ENCODE measurements at places on chromosomes 5 and 9.

DNA sequence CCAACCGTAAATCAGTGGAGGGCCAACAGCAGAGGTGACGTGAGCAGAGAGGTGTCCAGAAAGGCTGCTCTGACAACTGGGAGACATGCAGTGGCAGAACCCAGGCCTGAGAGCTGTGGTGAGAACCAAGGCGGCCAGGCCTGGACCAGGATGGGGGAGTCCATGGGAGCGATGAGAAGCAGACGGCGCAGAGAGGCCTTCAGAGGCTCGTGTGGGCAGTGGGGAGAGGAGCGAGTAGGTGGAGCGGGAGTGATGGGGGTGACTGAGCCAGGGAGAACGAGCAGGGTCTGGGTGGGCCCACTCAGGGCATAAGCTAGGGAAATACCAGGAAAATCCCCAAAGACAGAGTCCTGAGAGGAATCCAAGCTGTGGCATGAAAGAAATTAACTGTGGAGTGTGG lies 7.9 kb upstream of the IL3 start:
- peak; percentile 8 for DNase-seq

DNA sequence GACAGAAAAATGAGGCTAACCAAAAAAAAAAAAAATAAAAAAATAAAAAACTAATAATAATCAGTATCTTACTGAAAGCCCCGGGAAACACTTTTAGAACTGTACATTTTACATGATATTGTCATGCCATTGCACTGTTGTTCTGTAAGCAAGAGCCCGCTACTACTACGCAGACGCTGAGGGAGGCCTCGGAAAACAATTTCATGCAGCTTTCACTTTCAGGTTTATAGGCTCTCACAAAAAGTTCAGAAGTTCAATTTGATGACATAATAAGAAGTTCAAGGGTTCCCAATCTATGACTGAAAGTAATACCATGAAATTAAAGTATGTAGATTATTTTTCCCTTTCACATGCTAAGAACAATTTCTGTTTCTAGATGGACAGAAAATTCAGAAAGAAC lies 318.3 kb upstream of the ITGA1 start:
- DNase-seq, result no peak

DNA sequence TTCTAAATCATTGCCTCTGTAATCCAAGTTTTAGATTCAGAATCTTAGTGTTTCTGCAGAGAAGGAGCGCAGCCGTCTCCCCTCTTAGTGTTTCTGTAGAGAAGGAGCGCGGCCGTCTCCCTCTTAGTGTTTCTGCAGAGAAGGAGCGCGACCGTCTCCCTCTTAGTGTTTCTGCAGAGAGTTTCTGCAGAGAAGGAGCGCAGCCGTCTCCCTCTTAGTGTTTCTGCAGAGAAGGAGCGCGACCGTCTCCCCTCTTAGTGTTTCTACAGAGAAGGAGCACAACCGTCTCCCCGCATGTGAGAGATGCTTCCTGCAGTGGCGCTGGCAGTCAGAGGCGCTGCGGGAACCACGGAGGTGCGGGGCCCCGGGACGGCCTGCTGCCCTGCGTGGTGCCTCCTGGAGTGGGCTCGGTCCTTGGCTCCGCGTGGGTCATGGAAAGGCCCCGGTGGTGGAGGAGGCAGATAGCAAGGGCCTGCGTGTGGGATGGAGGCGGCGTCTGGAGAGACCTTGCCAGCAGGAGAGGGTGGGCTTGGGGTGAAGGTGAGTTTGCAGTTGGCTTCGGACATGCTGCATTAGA lies 10.9 kb downstream of the CEP72 start:
- no peak for DNase-seq

- no peak for DNase-seq
These were observed 28.6 kb downstream of the RNF44 start for GRCh38 chr5:176508603-176509002.

DNA sequence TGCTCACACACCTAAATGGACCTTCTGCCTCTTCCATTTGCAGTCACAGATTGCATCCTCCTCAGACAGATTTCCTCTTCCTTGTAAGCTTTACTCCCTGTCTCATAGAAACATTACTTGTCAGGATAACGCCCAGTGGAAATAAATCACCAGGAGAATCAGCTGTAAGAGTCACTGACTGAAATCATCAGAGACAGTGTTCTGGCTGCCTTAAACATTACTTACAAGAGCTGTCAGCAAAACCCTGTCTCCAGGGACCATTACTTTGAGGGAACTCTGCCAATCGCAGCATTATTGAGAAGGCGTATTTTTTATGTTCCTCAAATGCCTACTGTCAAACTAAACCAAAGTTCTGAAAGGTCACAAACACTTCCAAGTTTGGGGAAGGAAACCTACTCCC lies 5.9 kb downstream of the DPYSL3 start:
- DNase-seq, result no peak

DNA sequence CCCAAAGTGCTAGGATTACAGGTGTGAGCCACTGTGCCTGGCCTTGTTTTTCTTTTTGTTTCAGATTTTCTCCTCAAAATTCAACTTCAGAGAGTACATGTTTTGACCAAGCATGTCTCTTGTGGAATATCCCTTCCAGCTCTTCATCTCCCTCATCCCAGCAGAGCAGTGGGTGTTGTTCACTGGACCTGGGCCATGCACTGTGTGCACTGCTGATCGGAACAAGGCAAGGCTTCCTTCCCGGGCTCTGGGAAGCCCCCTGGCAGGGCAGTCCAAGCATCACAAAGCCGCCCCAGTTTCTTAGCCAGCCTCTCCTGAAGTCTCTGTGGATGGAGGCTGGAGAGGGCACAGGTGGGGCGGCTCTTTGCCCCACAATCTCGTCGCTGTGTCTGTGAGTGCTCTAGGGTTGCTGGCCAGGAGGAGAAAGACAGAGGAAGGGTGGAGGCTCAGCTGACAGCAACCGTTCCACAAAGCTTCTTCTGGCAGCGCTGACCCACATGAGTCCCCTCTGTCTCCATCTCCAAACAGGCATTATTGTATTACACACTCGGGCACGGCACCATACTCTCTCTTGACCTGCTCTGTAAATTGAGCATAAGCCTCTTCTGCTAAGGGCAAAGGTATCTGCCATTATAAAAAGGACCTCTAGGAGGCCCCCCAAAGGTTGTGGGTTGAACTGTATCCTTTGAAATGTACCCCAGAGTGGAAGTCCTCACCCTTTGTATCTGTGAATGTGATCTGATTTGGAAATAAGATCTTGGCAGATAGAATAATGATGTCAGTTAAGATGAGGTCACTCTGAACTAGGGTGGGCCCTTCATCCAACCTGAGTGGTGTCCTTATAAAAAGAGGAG lies 89.6 kb downstream of the TARS1 start:
- DNase-seq, result peak; percentile 33

GRCh38 chr9:127136880-127137639 lies 14.6 kb upstream of the ANGPTL2 start:
- peak; percentile 12 for DNase-seq

DNA sequence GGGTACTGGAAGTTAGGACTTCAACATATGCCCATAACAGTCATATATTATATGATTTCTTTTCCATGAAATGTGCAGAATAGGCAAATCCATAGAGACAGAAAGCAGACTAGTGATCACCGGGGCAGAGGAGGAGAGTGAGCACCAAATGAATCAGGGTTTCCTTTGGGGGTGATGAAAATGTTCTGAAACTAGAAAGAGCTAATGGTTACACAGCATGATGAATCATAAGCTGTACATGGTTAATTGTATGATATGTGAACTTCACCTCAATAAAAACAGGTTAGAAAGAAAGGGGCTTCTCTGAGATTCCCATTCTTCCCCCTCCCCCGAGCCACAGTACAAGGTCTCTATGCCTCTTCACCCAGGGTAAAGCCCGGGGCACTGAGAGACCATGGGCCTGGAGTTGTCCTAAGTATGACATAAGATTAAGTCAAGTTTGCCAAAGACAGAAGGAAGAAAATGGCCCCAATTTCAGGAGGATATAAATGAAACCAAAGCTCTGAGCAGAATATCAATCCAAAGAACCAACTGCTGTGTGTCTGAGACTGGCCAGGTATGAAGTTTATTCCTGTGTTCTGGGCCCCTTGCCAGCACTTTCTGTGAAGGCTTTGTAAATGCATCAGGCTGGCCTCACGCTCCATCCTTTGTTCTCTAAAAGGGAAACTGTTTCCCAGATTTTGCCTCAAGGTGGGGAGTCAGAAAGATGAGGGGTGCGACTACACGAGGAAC lies 243.8 kb downstream of the CDK5RAP2 start:
- DNase-seq, result no peak

DNA sequence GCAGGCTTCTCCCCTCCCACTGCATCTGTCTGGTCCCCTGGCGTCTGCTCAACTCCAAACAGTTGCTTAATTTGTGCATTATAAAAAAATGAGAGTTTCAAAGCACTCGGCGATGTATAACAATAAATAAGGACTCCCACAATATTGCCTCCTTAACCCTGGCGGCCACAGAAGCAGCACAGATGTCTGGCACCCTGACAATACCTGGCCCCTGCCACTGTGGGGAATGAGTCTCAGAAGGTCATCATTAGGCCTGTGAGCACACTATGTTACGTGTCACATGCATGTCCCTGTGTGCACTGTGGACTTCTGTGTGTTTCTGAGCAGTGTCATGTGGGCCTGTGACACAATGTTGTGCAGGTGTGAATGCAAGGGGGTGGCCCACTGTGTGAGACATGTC lies 236.5 kb downstream of the PBX3 start:
- DNase-seq, result no peak

- no peak for DNase-seq
These were observed 35.1 kb upstream of the FREM1 start for GRCh38 chr9:14945351-14945750.

GRCh38 chr9:8850914-8851313 lies 1051.3 kb upstream of the DMAC1 start:
- no peak for DNase-seq

GRCh38 chr5:126015235-126016181 lies 407.7 kb upstream of the GRAMD2B start:
- DNase-seq, result no peak

DNA sequence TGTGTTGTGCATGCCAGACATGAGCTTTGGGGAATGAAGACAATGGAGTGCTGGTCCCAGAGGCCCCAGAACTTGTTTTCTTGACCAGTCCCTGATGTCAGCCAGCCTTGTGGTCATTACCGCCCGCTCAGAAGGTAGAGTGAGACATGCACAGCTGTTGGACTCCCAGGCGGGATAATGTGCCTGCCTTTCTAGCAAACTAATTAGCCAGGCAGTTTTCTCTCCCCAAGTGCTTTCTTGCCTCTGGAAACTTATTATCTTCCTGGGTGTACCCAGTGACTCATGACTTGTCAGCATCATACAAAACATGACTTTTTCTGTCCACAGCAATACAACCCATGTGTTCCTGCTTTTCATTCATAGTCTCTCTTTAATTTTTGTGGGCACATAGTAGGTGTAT lies 131.1 kb downstream of the RMI1 start:
- no peak for DNase-seq

DNA sequence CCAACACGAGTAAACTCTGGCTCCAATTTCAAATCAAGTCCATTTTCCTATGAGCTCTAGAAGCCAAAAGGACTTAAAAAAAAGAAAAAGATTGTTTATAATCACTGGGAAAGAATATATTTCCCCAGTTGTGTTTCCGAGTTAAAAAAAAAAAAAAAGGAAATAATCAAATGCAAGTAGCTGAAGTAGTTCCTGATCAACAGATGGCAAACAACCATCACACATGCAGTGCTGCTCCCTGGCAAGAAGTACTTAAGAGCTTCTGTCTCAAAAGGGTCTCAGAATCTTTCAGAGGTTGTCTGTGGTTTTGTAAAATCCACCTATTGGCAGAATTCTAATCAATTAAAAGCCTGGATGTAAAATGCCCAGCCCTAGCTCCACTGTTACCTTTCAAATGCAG lies 387.9 kb downstream of the RAB3C start:
- no peak for DNase-seq

GRCh38 chr5:533955-534742 lies 9.9 kb upstream of the SLC9A3 start:
- no peak for DNase-seq

DNA sequence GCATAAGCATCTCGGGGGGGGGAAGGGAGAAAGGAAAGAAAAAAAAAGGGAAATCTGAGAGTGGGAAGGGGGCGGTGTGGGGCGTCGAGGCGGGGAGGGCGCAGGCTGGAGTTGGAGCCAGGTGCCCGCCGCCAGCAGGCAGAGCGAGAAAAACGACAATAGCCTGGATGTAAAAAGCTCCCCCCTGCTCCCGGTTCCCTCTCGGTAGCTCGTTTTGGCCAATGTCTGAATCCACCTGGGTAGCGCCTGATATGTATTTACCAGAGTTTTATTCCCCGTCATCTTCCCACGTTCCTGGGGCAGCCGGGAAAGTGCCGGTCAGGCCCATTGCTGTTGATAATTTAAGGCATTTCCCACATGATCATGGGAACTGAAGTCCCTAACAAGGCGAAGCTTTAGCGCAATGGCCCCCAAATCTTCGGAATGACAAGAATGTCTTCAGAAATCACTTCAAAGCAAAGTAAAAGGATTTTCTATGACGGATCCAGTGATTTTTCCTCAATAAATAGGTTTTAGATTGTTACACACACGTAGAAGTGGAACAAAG lies 3.0 kb upstream of the OTP start:
- peak; percentile 50 for DNase-seq

- no peak for DNase-seq
These were observed 119.9 kb downstream of the NTRK2 start for GRCh38 chr9:84789463-84789830.

DNA sequence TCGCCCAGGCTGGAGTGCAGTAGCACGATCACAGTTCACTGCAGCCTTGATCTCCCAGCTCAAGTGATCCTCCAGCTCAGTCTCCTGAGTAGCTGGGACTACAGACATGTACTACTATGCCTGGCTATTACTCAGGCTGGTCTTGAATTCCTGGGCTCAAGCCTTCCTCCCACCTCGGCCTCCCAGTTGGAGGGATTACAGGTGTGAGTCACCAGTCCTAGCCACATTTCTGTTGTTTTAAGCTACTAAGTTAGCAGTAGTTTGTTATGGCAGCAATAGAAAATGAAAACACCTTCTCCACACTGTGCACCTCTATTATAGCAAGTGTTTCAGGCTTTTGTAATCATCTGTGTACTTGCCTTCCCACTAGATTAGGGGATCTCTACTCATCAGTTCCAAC lies 588.9 kb upstream of the TLE4 start:
- DNase-seq, result no peak

- no peak for DNase-seq
These were observed 218.5 kb upstream of the DAPK1 start for GRCh38 chr9:87278971-87279733.

- no peak for DNase-seq
These were observed 23.7 kb downstream of the SNX30 start for GRCh38 chr9:112774006-112774996.

GRCh38 chr5:68288707-68289134 lies 73.2 kb downstream of the PIK3R1 start:
- DNase-seq, result no peak

DNA sequence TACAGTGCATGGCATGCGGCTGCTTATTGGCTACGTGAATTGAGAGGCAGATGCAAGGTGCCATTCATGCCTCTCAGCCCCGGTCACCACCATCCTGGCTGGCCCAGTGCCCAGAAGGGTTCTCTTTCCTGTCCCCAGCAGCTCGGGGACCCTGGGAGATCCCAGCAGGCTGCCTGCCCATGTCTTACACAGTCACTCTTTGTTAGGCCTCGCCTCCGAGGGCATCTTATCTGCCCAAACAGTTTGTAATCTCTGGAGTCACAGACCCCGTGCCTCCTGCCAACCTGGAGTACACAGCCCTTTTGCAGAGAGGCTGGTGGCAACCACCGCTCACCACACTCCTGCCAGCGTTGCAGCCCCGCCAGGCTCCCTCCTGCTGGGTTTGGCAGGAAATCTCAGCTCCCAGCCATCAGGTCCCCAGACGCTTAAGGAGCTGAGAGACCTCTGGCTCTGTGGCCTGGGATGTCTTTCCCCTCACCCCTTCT lies 7.0 kb upstream of the AK1 start:
- DNase-seq, result no peak
